ENCODE measurements at places on chromosomes 3 and 15.
A peak's percentile ranks its signal among the peaks of the same experiment; 100 is the strongest.

- no peak for DNase-seq
Observed at GRCh38 chr15:70669966-70670658, 93.2 kb downstream of the UACA start.

- no peak for DNase-seq
Observed at GRCh38 chr15:99983171-99983885, 250.1 kb upstream of the LYSMD4 start.

- DNase-seq = no peak
Observed at GRCh38 chr3:174423936-174424335, 435.2 kb upstream of the NAALADL2 start.

DNA sequence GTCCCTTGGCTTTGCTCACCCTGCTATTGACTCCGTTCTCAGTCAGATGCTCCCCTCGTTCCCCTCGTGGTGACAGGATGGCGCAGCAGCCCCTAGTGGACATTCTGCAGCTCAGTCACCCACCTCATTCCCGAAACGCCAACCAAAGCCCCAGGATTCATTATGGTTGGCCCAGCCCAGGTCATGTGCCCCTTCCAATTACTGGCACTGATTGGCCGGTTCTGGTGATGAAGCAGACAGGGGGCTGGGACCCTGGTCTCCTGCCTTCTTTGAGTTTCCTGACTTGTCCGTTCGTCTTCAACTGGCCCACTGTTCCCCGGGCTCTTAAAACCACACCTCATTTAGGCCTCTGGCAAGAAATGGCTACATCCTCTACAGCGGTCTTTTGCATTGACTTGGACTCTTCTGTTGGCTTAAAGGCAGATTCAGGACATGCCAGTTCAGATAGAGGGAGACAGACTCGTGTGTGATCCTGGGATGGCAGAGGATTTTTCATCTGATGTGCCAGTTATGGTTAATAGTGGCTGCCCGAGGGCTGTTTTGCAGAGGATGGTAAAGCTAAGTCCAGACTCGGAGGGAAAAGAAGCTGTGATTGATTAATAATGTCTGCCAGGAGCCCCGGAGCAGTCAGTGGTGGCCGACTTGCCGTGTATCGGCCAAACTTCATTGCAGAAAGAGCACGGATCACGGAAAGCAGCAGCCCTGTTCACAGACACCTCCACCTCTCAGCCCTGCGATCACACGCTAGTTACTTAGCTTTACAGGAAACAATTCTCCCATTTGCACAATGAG is 37.8 kb downstream of the LSM3 start:
- DNase-seq = no peak

- no peak for DNase-seq
Observed at GRCh38 chr3:82475306-82475705, 713.9 kb upstream of the GBE1 start.

DNA sequence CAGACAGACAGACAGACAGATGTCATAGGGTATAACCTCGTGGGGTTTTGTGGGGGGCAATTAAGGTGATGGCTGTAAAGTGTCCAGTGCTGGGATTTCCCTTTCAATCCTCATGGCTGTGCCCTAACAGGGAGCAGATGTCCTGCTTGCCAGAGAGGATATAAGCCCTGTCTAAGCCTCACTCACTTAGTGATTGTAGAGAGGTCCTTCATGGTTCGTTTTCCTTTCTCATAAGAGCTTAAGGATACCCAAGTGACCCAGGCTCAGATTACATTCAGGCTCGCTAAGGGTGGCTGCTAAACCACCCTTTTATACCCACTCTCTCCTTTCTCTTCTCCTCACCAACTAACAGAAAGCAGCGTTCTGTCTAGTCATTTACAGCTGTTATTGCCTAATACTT is 19.2 kb downstream of the LYSMD2 start:
- DNase-seq = peak; percentile 4

DNA sequence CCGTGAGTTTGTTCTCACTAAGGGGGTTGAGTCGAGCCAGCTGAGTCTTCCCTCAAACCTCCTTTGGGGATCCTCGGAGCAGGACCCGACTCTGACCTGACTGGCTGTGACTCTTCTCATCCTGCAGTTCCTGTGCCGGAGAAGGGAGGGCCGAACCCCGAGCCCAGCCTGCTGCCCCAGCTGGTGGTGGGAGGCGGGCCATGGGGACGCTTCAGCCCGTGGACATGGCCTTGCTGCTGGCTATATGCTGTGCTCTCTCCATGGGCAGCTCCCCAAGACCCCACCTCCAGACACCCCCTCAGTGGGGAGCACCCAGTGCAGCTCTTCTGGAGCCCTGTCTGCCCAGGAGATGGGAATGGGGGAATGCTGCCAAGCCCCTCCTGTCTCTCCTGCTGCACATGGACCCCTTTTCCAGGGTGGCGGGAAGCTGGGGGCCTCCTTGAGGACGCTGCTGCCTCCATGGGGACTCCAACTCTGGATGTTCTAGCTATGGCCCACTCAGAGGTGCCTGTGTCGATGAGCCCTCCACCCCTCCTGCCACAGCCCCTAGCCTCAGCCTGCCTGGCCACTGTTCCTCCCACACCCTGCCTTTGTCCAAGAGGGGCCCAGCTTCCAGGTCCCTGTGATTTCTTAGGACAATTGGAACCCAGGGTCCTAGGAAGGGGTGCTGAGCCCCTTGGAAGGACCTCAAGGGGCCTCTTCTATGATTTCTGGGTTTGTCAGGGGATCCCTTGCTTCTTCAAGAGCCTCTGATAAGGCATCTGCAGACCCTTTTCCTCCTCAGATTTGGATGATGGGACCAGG is 12.8 kb downstream of the C15orf39 start:
- no peak for DNase-seq

DNA sequence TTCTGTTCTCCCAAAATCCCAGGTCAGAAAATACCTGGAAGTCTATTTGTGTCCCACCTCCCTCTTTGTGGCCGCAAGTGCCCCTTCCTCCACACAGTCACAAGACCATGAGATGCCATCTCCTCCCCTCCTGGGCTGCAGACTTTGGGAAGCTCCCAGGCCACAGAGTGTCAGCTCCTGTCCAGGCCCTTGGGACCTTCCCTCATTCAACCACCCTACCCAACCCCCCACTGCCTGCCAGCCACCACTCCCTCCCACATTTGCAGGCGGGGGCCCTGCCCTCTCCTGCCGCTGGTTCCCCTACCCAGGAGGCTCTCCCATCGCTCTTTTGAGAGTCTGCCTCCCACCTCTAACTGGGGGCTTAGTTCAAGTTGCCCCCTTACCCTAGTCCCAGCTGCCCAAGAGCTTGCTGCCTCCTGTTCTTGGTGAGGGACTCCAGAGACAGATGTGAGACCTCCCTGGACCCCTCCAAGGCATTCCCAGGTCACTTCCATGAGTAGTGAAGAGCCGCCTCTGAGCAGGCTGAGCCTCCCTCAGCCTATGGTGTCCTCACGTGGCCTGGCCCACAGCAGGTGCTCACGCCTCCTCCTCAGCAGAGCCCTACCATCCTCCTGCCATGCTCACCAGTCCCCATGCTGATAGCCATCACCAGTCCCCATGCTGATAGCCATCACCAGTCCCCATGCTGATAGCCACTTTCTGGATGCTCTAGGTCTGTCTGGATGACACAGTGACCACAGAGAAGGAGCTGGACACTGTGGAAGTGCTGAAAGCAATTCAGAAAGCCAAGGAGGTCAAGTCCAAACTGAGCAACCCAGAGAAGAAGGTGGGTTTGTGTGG is 15.9 kb upstream of the STAB1 start:
- no peak for DNase-seq

DNA sequence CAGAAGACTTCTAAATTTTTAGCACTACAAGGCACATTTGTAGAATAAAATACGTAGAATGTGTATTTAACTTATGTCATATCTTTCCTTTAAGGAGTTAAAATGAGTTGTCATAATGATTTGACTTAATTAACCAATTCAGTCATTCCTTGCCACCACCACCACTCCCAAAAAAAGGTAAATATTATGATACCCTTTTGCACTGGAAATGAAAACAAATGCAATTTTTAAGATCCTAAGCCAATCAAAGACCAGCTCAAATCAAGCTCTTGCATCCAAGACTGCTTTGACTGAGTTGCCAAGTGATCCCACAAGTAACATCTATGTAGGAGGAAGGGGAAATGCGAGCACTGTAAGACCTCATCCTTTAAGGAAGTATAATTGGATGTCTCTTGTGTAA is 426.6 kb upstream of the ATP11B start:
- DNase-seq = no peak

- DNase-seq = no peak
Observed at GRCh38 chr15:31464216-31465082, 137.8 kb downstream of the KLF13 start.

GRCh38 chr15:60551781-60552161 is 72.8 kb upstream of the ICE2 start:
- no peak for DNase-seq

GRCh38 chr3:194306109-194306686 is 44.9 kb downstream of the CPN2 start:
- peak; percentile 82 for DNase-seq

GRCh38 chr15:35783203-35783602 is 237.2 kb upstream of the DPH6 start:
- no peak for DNase-seq

DNA sequence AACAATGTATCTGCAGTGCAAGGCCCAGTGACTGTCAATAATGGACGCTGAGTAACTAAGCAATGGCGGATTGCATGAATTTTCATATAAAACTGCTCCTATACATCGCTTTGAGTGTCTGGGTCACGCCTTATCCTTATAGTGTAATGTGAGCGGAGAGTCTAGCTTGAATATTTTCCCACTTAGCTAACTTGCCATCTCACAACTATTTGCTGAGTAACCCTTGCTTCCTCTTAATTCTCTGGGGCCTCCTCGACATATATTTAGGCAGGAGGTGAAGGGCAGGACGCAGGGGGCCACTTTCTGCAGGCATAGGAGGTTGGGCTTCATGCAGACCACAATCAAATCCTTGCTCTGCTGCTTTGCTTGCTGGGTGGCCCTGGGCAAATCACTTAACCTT is 24.0 kb downstream of the ST8SIA2 start:
- DNase-seq = no peak

DNA sequence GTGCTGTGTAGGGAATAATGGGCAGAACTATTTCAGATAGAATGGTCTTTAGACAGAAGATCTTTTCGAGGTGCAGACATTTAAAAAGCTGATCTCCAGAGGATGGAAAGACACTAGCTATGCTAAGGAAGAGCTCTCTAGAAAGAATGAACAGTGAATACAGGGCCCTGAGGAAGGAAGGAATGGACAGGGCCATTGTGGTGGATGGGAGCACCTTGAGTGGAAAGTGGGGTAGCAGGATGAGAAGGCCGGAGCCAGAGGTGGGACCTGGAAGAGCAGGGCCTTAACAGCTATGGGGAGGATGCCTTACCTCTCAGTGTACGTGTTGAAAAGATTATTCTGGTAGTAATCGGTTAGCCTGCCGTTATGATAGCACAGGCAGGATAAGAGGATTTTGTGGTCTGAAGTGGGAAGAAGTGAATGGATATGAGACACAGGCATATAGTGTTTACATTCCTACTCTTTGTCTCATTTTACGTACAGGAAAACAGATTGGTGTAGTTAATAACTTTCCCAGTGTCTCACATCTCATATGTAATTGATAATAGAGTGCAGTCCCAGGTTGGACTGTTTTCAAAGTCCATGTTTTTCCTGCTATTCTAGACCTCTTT is 172.4 kb downstream of the KLHL25 start:
- no peak for DNase-seq

DNA sequence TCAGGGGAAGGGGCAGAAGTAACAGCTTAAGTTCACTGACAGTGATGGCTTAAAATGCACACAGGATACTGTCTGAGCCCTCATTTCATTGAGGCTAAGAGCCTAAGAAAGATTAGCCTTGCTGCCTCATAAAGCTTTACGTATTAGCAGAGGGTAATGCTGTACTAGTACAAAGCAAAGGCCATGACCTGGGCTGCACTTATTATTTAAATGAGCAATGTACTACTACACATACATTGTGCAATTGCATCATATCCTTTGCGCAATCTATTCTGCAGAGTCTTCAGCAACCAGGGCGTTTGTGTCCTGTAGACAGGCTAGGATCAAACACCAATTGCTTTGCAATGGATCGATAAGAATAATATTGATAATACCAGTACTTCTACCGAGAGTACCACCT is 221.8 kb downstream of the TPRG1 start:
- no peak for DNase-seq

GRCh38 chr15:98076021-98076816 is 115.7 kb downstream of the ARRDC4 start:
- no peak for DNase-seq

- DNase-seq = no peak
Observed at GRCh38 chr3:129441782-129442181, 1.8 kb downstream of the IFT122 start.

DNA sequence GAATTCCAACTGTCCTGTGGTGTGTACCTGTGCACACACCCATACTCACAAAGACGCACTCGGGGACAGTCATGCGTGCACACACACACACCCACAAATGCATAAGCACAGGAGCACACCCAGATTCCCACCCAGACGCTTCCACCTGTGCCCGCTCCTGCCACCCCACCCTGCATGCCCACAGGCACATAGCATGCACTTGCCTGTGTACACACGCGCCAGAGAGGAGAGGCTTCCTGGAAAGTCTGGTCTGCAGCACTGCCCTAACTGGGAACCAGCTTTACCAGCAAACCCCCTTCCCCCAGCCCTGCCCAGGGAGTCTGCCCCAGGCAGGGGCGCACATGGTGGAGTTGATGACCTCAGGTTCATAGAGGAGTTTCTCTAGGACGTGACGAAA is 246.2 kb downstream of the UACA start:
- no peak for DNase-seq

DNA sequence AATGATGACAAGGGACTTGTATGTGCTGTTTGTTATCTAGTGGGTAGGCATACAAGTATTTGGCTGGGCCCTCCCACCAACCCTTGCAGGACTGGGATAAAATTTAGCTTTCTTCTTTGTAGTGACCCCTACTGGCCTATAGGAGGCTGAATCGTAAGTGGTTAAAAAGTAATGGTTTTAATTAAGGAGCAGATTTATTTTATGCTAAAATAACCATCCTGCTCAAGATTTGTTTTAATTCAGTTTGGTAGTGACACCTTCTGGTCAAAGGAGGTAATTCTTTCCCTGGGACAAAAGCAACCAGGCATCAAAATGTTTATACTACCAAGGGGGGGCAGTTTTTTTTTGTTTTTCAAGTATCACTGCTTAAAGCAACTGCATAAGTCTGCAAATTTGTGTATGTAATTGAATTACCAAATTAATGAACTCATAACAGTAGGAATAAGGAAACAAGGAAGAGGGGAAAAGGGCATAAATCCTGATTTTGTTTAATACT is 70.7 kb downstream of the TOP2B start:
- DNase-seq = no peak

DNA sequence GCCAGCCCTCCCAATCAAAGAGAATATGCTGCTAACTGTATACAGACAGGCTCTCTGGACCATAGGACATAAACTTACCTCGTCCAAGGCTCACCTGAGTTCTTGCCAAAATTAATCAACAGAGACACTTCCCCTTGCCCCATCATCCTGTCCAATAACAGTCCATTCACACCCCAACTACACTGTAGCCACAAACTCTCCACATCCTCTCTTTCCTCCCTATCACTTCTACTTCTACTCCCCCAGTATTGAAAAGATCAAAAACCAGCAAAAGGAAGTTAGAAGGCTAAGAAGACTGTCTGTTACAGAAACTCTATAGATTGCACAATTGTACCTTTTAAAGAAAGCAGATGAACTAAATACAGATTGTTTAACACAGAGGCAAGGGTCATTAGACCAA is 133.5 kb upstream of the STT3B start:
- DNase-seq = no peak
